ENCODE measurements at places on chromosomes 5 and 9.

DNA sequence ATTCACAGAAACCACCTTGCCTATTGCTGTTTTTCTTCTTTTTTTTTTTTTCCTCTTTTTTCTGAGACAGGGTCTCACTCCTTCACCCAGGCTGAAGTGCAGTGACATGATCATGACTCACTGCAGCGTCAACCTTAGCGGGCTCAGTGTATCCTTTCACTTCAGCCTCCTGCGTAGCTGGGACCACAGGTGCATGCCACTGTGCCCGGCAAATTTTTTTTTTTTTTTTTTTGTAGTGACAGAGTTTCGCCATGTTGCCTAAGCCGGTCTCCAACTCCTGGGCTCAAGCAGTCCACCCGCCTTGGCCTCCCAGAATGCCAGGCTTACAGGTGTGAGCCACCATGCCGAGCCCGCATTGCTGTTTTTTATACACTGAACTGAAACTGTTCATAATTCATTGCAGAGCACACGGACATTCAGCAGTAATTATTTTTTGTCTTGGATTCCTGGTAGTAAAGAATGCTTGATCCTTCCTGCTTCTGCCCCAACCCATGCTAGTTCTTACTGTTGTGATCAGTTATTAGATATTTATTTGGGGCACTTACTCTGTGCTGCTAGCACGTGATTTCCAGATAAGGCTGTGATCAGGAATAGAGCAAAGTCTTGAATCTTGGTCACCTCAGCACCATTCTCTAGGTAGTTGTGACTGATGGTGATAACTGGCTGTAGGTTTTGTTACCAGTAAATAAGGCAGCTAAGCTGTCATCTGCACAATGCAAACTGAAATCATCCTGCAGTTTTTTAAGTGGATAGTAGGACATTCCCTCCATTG is 14.0 kb downstream of the MAP3K1 start:
- DNase-seq: no peak

DNA sequence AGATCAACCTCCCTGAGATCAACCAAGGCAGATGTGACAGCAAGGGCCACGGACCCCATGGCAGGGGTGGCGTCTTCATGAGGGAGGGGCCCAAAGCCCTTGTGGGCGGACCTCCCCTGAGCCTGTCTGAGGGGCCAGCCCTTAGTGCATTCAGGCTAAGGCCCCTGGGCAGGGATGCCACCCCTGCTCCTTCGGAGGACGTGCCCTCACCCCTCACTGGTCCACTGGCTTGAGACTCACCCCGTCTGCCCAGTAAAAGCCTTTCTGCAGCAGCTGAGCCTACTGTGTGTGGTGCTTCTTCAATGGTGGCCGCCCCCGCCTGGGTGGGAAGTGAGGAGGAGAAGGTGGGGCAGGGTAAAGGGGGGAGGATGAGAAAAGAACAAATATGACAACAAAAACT is 8.3 kb downstream of the GPX3 start:
- no peak for DNase-seq

DNA sequence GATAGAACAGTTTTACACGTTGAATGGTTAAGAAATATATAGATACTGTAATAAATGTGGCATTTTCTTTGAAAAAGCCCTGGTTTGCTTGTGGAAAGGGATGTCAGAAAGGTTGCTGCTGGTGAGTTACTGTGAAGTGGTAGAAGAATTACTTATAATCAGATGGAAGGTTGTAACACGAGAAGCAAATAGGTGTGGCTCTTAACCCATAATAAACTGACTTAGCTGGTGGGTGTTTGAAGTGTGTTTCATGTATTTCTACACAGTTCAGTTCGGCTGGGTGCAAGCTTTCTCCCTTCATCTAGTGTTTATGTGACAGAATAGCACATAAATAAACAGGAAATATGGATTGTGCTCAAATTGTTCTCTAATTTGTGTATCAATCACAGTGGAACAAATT is 5.5 kb downstream of the CNOT6 start:
- DNase-seq: no peak

DNA sequence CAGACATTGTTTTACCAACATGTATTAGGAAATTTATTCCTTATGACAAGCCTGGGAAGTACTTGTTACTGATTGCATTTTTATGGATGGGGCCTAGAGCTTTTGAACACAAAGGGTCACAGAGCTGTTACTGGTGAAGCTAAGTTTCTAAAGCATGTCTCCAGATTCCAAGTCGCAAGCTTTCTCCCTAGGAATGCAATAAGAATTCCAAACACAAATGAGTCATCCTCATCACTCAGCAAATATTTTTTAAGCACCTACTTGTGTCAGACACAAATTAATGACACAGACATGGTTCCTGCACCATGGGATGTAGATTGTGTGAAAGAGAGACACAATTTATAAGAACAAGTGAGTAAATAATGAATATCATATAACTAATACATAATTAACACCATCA is 11.0 kb upstream of the SH3RF2 start:
- DNase-seq: no peak

GRCh38 chr9:86971742-86972141 is 24.4 kb upstream of the GAS1 start:
- DNase-seq: no peak

GRCh38 chr5:112475747-112476365 is 56.8 kb upstream of the EPB41L4A start:
- no peak for DNase-seq

DNA sequence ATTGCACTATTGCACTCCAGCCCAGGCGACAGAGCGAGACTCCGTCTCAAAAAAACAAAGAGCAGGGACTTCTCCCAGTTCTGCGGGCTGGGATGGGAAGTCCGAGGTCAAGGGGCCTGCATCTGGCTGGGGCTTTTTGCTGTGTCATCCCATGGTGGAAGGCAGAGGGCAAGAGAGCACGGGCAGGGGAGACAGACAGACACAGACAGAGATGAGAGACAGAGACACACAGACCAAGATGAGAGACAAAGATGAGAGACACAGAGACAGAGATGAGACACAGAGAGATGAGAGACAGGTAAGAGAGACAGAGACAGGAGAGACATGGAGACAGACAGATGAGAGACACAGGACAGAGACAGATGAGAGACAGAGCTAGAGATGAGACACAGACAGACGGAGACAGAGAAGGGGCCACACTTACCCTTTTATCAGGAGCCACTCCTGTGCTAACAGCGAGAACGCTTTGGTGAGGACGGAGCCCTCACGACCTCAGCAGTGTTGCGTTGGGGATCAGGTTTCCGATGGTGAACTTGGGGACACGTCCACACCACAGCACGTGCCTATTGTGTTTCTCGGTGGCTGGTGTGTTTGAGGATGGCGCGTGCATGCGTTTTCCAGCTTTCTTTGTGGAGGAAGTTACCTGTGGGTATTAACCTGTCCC is 8.9 kb upstream of the TOR4A start:
- DNase-seq: no peak
